Naive thymus-derived CD8-positive, alpha-beta T cell (primary cell): ENCODE measurements at places on chromosomes 2 and 18.

GRCh38 chr2:189661957-189662321, 680 bp downstream of the ASNSD1 start:
- no peak for DNase-seq

DNA sequence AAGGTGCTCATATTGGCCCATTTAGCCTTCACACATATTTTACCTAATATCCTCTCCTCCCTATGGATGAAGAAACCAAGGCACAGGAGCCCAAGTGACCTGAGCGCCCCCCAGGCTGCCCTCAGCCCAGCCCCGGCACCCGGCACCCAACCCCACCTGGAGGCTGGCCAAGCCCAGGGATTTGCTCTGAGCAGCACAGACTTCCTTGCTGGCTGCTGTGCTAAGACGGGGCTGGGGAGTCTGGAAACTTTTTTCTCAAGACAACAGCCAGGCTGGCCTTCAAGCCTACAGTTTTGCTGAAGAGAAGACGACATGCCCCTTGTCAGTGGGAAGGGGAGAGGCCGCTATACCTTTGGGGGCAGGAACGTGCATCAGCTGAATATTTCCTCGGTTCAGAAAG, 52.7 kb upstream of the LAMA1 start:
- no peak for DNase-seq

DNA sequence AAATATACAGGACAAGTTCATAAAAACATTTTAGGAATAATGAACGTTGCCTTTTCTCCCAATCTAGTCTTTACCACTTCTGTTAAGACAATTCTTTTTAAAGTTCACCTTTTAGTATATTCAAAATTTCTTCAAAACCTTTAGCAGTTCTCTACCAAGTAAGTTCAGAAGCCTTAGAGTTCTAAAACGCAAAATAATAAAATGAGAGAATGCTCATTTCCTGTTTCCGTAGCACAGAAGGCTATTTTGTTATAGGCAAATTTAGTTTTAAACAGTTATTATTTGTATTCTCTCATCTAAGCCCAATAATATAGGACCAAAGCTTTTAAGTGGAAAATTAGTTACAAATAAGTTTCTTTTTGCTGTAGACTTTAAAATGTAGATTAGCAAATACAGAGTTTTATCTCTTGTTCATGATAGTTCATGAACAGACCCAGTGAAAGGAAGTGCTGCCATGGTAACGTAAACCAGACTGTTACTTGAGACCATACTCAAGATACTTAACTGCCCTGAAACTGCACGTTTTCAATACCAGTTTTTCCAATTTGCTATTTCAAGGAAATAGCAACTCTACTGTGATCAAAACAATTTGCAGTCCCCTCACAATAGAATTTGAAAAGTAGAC, 173.1 kb upstream of the STON1 start:
- DNase-seq = peak; percentile 47

GRCh38 chr2:224846161-224846560, 130.0 kb upstream of the CCDC195 start:
- no peak for DNase-seq

- peak; percentile 89 for DNase-seq
These were observed 67.2 kb downstream of the POLR1A start for GRCh38 chr2:86038291-86039081.

GRCh38 chr2:13001408-13001807, 284.7 kb downstream of the TRIB2 start:
- DNase-seq = no peak

DNA sequence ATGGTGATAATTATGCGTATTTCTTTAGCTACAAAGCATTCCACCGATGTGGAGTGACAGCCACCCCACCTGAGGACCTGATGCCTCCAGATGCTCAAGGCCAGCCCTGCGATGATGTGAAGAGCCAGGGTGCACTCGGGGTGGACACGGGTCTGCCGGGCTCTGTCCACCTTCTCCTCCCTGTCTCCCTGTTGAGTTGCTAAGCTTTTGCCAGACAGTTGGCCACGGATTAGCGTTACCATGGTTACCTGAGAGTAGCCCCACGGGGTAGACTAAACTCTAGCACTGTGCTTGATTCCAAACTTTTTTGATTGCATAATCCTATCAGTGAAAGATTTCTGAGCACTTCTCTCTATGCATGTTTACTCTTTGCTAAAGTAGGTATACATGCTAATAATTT, 86.2 kb downstream of the SMIM21 start:
- no peak for DNase-seq

GRCh38 chr18:14093307-14093915, 38.8 kb downstream of the ZNF519 start:
- DNase-seq = no peak

DNA sequence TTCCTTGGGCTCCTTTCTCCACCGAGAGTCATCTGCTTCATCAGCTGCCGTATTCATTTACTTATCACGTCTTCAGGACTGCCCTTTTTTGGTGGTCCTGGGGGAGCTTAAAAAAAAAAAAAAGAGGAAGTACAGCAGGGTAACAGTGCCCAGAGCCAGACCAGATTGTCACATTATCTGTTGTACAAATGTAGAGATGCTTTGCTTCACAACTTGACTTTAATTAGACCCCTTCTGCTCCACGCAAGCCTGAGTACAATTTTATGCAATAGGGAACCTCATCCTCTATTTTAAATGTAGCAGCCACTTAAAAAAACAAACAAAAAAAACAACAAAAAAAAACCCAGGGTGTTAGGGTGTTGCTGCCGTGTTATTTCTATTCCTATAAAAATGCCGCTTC, 128.3 kb downstream of the PRPF40A start:
- DNase-seq = no peak

DNA sequence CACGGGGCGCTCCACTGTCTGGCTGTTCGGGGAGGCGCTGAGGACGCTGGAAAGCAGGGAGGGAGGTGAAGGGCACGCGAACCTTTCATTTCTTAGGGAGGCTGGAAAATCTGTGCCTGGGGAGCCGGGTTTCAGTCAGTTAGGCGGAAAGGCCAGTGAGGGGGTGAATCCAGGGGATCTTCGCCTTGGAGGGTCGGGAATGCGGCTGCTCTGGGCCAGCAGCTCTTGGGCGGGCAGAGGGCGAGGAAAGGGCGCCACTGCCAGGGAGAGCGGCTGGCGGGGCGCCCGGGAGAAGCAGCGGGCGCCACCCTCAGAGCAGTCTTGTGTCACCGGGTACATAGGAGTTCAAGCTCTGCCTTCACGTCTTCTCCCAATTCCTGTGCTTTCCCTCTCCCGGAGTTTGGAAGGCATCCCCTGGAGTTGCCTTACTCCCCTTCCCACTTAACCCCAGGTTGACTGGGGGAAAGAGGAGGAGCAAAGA, 1.4 kb downstream of the CCDC85A start:
- DNase-seq = no peak

DNA sequence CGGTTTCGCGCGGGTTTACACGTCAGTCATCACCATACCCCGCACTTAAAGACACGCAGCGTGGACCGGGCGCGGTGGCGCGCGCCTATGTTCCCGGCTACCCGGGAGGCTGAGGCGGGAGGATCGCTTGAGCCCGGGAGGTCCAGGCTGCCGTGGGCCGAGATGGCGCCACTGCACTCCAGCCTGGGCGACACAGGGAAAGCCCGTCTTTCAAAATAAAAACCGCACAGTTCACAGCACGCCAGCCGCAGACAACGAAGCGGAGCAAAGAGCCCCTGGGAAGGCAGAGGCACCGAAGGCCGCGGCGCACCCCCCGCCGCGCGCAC, 328 bp downstream of the DTYMK start:
- DNase-seq = no peak

DNA sequence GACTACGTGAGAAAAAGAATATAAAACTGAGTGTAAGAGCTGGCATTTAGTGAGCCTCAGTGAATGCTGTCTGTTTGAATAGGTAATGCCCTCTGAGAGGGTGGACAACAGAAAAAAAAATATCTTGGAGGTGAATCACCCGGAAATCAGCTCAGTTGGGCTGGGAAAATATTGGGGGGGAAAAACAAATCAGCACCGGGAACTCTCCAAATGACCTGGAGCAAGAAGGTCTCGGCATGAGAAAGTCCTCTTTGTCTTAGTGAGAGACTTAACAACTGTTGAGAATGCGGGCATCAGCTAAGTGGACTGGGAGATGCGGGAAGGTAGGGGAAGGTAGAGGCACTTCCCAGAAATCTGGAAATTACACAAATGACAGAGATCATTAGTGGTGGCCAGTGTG, 109.4 kb upstream of the POU3F3 start:
- no peak for DNase-seq

DNA sequence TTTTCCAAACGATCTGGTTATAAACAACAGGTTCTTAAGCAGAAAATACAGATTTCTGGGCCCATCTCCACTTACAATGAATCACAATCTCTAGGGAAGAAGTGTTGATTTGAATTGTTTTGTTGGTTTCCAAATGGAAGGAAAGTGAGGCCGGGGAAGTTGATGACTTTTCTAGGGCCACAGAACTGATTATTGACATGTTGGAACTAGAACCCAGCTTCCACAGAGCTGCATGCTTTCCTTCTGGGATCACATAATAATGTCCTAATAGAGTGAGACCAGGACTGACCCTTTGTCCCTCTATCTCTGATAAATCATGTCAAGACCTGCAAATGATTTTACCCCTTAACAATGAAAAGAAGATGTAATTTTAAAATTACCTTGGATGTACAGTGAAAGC, 332.2 kb downstream of the OSR1 start:
- no peak for DNase-seq

DNA sequence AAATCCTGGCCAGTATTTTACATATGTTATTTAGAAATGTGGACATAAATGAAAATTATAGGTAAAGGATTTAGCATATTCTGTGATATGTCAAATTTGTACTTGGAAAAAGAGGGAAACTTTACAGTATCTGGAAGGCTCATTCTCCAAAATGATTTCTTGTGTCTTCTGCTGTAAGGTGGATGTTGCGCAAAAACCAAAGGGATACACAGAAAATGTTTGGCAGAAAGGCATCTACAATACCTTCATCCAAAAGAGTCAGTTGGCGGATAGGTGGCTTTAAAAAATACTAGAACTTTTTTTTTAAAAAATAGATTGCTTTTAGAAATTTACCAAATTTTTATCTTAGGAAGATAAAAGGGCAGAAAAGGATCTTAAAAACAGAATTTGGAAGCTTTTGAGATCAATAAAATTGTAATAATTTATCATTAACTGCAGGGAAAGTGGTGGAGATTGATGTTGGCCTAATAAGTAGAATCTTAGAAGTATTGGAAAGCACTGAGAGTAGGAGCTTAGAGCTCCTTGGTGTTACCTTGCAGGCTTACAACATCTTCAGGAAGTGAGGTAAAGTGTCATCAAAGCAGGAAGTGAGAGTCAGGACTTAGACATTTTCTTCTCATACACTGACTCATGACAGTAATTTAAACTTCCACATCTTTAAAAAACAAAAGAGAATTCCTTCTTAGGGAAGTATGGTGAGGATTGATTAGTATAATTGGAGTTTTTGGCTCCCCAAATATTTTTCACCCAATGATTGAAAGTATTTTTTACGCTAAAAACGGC, 2.1 kb downstream of the NABP1 start:
- peak; percentile 11 for DNase-seq

- DNase-seq = peak; percentile 59
These were observed 862 bp upstream of the TMEM177 start for GRCh38 chr2:119678021-119678656.

DNA sequence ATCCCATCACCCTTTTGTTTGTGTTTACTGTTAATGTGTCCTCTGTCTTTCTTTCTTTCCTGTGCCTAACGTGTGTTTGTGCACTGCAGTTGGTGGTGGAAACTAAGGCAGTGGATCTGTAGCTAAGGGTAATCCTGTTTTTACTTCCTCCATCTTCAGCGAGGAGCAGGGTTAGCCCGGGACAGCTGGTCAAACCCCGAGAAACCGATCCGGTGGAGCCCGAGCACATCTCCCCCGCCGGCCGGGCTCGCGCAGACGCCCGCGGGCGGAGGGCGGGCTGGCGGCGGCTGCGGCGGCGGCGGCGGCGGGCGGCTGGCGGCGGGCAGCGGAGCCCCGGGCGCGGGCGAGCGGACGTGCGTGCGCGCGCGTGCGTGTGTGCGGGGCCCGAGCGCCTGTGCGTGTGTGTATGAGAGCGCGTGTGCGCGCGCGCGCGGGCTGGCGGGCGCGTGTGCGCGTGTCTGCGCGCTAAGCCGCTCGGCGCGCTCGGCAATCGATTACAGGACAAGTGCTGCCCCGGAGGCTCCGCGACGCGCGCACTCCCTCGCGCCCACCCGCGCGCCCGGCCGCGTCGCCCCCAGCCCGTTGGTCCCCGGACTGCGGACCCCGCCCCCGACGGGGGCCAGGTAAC, at the start of gene IKZF2:
Gene IKZF2 (minus strand): TSS at position 176 of the 628 bp plus-strand sequence. CDS start 2,983 bp downstream, outside the sequence.
- peak; percentile 65 for DNase-seq

GRCh38 chr2:223101340-223102039, 49.5 kb downstream of the KCNE4 start:
- DNase-seq = no peak

DNA sequence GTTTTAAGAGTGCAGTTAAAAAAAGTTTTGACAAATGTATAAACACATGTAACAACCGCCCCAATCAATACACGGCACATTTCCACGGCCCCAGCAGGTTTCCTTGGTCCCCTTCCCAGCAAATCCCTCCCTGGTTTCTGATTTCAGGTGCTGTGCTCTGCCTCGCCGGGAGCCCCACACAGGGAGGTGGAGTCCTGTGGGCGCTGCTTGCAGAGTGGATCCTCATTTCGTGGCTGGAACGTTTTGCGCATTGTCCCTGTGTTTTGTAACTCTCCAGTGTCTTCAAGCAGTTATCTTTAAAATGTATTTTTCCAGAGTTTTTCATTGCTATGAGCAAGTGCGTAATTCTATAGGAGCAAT, 124.8 kb downstream of the GALR1 start:
- no peak for DNase-seq

GRCh38 chr2:5841126-5841525, 148.9 kb downstream of the SOX11 start:
- no peak for DNase-seq

DNA sequence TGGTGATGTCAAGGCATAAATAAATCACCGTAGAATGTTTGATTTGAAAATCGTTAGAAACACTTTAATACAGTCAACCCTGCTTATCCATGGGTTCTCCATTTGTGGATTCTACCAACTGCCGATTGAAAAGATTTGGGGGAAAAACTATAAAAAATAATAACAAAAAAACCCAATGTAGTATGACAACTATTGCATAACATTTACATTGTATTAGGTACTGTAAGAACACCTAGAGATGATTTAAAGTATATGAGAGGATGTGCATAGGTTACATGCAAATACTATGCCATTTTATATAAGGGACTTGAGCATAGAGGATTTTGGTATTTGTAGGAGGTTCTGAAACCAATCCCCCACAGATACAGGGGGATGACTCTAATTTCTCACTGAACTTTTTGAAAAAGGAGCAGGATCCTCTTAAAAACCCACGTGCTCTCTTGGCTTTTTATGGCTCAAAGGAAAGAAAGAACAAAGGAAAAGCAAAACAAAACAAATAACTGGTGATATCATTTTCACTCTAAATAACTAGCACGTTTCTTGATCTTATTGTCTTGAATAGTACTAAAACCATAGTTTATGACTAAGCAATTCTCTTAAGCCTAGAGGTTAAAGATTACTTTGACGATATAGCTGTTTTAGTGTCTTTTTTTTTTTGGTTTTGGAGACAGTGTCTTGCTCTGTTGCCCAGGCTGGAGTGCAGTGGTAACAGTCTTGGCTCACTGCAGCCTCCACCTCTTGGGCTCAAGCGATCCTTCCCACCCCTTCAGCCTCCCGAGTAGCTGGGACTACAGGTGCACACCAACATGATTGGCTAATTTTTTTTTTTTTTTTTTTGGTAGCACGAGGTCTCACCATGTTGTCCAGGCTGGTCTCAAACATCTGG, 17.0 kb downstream of the GMCL1 start:
- DNase-seq = no peak

- DNase-seq = peak; percentile 28
These were observed 1.4 kb downstream of the PSME4 start for GRCh38 chr2:53969285-53969967.
